Left ventricle myocardium superior (tissue), 1 donor: ENCODE measurements at places on chromosomes 4 and X. TPM values are rescaled to one million over a fixed set of nuclear protein-coding genes. Genes with fewer than 3 reads are reported as not detected.

DNA sequence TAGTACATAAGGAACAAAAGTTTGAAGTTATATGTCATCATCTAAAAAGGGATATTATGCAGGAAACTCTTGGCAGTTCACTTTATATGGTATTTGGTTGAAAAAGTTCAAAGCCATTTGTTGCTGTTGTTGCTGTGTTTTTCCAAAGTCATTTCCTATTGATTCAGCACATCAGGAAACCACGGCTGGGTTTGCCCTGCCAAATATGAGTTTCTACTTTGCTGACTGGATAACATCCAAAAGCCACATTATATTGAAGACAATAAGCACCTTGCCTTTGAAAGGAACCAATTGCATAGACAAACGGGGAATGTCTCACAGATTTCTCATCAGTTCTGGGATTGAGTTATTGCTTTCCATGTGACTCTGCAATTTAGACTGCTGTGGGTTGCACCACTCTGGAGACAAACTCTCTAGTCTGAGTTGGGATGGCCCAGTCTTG is 206.1 kb downstream of the SLC39A8 start:
- no peak for DNase-seq

GRCh38 chr4:159269116-159269515 is 166.2 kb downstream of the RAPGEF2 start:
- DNase-seq: peak; percentile 26

- no peak for DNase-seq
These were observed 2.1 kb downstream of the CNGA2 start for GRCh38 chrX:151736685-151737084.

GRCh38 chr4:22688236-22688635 is 4.5 kb upstream of the GBA3 start:
- no peak for DNase-seq

CLDN22 gene
- total RNA-seq: not detected

DNA sequence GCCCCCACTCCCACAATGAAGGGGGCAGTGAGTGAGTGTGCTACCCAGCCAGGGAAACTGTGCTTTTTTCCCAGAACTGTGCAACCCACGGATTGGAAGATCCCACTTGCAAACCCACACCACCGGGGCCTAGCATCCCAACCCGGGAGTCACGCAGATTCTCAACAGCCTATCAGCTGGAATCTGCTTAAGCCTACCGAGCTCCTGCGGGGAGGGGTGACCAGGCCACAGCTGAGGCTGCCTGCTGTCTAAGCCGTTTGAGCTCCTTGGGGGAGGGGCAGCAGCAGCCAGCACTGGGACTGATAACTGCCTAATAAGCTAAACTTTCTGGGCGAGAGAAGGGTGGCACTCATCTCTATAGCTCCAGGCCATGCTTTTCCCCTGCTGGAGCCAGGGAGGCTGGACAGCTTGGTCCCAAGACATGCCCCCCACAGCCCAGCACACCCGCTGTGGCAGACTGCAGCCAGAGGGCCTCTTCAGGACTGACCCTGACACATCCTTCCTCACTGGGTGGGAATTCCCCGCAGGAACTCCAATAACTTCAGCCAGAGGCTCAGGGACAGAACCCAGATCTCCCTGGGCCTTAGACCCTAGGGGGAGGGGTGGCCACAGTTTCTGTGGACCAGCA is 161.3 kb upstream of the MAGEB18 start:
- no peak for DNase-seq

LGI2 gene
- total RNA-seq: 2.0 TPM

- DNase-seq: no peak
These were observed 10.3 kb downstream of the OCIAD1 start for GRCh38 chr4:48841045-48841827.
